Transverse colon (tissue), 4 donors: ENCODE measurements at places on chromosomes 4 and X.

- no peak for DNase-seq
Observed at GRCh38 chrX:12007881-12008280, 130.4 kb upstream of the FRMPD4 start.

DNA sequence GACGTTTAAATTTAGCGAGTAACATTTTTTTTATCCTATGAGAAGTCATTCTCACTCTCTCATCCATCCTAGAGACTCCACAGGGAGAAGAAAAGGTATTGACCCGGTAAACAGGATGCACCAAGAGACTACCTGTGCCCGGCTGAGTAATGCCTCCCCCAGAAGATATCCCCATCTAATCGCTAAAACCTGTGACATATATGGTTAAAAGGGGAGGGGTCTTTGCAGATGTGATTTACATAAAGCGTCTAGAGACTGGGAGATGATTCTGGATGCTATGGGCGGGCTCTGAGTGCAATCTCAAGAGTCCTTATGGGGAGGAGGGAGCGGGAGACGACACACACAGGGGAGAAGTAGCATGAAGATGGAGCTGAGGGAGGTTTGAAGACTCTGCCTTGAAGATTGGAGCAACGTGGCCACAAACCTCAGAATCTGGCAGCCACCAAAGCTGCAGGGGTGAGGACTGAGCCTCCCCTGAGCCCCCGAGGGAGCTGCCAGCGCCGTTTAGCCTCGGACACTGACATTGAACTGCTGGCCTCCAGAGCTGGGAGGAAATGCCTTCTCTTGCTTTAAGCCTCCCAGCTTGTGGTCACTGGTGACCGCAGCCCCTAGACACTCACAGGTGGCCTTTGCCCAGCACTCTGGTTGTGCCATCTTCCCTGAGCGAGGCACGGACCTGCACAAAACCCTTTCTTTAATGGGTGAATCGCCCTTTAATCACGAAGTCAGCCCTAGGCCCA is 11.2 kb downstream of the ABLIM2 start:
- DNase-seq = no peak

GRCh38 chr4:38914854-38915253 is 47.2 kb downstream of the FAM114A1 start:
- no peak for DNase-seq

- no peak for DNase-seq
Observed at GRCh38 chr4:165472943-165473676, 94.3 kb downstream of the CPE start.

DNA sequence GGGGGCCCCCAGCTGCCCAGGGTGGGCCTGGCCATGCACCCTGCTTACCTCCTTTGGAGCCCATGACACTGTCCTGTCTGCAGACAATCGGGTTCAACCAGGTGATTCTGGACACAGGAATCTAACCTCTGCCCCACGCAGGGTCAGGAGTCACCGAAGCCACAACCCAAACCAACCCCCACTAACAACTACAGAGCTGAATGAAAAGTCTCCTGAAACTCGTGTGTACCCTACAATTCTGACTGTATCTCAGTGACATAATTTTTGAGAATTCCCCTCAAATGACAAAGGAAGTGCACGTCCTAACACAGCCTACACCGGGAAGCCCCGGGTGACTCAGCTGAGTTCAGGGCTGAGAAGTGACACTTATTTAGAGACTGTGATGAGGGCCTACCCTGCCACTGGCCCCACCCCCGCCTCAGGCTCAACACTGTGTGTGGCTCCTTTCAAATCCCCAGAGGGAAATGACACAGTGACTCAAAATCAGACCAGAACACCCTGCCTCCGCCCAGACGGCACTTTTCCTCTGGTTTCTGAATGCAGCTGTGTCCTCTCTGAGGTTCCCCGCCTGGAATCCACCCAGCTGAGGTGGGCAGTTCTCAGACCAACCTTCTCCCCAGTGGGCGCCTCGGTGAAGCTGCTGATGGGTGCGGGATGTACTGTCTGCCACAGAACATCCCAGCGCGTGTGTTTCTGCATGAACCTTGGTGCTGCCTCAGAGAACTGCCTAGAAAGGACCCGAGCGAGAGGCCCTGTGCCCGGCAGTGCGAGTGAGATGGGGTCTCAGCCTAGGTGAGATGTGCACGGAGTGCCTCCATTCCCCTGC is 9.9 kb downstream of the TNIP2 start:
- DNase-seq = peak; percentile 39

DNA sequence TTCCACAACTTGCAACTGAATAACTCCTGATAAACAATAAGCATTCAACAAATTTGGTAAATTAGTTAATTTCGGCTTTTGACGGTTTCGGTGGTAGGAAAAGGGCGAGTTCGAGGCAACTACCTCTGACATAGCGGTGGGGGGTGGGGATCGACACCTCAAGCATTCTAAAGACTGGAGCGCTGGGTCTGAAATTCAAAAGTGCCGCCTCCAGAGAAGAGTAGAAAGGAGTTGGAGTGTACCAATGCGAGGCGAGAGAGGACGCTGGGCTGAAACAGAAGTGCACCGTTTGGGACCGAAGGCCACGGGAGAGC is 725 bp downstream of the SMC1A start:
- DNase-seq = no peak

GRCh38 chr4:81472281-81473182 is 825 bp upstream of the RASGEF1B start:
- peak; percentile 57 for DNase-seq

DNA sequence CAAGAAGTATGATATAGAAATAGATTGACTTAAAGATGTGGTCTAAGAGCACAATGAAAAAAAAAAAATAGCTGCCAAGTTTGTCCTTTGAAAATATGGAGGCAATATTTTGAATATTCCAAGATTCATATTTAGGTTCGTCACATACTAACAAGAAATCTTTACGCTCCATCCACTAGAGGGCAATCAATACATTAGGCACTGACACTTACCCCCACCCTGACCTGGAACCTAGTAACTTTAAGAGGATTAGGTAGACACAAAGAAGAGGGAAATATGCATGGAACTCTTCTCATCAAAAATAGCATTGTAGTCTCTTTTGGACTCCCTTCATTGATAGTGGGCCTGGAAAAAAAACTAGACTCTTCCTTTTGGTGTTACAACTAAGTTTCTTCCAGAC is 1108.1 kb downstream of the PCDH19 start:
- no peak for DNase-seq

- DNase-seq = no peak
Observed at GRCh38 chr4:119268466-119268865, 53.5 kb downstream of the FABP2 start.

DNA sequence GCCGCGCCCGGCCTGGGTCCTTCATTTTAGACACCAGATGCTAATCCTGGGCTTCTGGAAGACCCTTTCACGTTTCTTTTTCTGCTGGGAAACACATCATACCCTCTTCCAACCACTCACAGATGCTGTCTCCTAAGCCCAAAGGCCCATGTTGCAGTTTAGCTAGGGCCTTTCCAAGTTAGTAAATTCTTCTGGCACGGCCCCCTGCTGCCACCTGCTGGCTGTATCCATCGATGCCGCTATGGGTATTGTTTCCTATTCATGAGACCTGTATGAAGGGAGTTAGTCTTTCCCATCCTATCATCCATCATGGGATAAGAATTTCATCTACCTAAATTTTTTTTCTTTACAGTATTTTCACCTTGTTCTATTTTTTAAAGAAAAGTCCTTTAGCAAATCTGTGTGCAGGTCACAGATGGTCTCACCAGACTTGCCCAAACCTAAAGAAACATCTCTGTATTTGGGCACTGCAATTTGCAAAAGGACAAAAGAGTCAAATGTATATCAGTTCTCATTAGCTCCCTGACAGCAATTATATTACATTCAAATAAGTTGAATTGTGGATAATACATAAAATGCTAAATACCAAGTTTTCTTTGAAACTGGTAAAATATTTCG is 37.8 kb upstream of the SLC9A7 start:
- DNase-seq = peak; percentile 73

DNA sequence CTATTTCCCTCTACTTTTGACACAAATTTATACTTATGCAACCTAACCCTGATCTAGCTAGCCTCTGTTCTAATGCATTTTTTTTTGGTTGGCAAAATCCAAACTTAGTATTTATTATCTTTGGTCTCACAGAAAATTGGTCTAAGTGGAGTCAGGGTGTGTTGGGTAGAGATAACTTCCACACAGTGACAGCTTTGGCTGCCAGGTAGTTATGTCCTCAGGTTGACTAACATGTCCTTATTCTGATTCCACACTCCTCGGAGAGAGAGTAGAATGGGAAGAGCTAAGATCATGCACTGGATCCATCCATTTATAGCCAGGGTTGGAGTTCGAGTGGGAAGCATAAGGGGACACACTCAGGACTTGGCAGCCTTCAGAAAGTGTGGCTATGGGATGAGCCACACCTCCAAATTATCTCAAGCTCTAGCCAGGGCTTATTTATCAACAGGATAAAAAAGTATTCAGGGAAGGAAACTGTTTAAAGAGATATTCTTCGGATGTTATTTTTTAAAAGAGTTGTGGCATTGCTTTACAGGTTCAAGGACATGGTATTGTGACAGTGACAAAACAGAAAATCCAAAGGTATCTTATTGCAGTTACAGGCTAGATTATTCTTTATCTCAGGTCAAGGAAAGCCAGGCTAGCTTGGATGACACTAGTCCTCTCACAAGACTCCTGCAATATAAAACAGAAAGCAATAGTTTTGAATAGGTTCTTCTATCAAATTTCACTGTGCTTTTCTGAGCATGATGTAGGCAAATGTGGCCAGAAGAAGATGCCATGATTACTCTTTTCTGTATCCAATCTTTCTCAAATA is 51.5 kb downstream of the NPY1R start:
- no peak for DNase-seq

- no peak for DNase-seq
Observed at GRCh38 chr4:138236037-138236436, 6.1 kb downstream of the SLC7A11 start.

DNA sequence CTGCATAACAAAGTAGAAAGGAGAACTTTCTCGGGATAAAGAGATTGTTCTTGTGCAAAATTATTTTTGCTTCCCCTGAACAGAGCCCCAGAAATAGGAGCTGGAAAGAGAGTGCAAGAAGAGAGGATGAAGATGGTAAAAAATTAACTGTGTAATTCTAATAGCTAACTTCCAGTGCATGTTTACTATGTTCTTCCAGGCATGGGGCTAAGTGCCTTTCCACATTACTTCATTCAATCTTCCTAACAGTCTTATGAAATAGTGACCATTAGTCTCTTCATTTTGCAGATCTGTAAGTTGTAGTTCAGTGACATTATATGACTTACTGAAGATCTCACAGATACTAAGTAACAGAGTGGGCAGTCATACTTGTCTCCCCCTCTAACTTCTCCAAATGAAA is 61.1 kb upstream of the KLHL13 start:
- DNase-seq = no peak

- DNase-seq = no peak
Observed at GRCh38 chr4:5635826-5636195, 72.5 kb downstream of the EVC2 start.

- no peak for DNase-seq
Observed at GRCh38 chr4:24400537-24400936, 183.8 kb downstream of the DHX15 start.

GRCh38 chr4:786074-786741 is 39.7 kb downstream of the CPLX1 start:
- DNase-seq = no peak

- DNase-seq = no peak
Observed at GRCh38 chr4:17163156-17163771, 264.8 kb upstream of the LDB2 start.
